Activated T-cell treated with anti-CD3 and anti-CD28 coated beads for 48 hours (primary cell): ENCODE measurements at places on chromosomes 4 and X.
A peak's percentile ranks its signal among the peaks of the same experiment; 100 is the strongest.

DNA sequence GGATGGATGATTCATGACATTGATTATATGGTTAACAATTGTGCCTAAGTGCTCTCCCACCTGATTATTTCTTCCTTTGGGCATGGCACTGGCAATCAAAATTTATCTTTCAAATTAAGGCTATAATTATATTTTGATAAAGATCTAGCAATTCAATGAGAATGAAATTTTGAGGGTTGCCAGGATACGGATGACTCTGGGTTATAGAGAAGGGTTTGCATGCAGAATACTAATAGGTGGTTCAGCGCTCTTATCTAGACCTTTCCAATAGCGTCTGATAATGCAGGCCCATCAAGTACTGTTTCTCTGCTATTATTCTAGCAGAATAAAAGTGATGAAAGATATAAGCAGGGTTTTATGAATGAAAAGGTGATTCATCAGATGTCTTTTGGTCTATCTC lies 74.9 kb upstream of the SCML1 start:
- no peak for DNase-seq

GRCh38 chrX:16251782-16252181 lies 84.5 kb downstream of the MAGEB17 start:
- no peak for DNase-seq

DNA sequence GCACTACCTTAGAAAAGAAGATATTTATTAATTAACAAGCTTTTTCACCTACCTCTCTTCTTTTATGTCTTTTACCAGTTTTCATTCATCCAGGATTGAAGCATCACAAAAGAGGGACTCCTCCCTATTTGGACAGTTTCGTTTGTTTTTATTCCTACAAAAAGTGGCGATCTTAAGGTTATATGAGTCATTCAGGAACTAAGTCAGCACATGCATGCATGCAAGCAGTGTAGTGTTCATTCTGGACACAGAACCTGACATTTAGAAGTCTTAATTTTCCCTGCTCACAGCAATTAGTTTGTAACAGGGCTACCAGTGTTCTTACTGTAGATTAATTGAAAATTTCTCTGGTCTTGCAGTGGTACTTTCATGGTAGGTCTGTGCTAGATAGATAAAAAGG lies 47.9 kb upstream of the QRFPR start:
- no peak for DNase-seq

- DNase-seq, result no peak
Observed at GRCh38 chr4:184174571-184175488, 42.8 kb downstream of the ENPP6 start.

DNA sequence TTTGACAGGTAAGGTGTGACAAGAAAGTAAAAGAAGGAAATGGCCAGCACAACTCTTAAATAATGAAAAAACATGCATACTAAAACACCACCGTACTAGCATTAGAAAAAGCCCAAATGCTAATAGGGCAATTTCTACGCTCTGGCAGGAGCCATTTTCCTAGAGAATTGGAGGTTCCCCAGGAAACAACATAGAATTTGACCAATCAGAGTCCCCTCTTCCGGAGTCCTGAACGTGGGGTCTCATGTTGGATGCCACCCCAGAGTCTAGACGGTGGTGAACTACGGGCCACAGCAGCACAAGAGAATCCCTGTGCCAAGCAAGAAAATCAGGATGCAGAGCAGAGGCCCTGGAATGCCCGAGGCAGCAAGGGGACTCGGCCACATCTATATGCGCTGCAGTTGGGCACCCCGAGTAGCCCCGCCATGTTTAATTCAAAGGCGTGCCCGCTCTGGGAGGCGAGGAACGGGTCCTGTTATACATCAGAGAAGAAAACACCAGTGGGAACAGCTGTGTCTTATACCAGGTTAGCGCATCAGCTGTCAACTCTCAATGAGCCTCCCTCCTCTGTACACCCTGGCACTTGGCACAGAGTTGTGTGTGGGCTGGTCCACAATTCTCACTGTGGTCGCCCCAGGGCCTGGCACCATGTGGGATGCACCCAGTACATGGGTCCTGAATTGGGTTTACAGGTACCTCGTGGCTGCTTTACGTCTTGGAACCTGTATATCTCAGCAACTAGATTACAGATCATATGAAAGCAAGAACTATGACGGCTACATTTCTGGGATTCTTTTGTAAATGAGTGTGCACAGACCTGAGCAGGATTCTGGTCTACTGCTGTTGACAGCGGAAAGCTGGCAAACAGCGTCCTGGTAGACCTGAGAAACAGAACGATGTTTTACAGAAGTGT lies 52.1 kb downstream of the SEL1L3 start:
- DNase-seq, result no peak

- DNase-seq, result no peak
Observed at GRCh38 chrX:9532349-9532748, 67.5 kb downstream of the TBL1X start.

- no peak for DNase-seq
Observed at GRCh38 chr4:14807856-14808255, 194.4 kb upstream of the CPEB2 start.

GRCh38 chrX:69093960-69094871 lies 71.0 kb downstream of the PJA1 start:
- peak; percentile 2 for DNase-seq

DNA sequence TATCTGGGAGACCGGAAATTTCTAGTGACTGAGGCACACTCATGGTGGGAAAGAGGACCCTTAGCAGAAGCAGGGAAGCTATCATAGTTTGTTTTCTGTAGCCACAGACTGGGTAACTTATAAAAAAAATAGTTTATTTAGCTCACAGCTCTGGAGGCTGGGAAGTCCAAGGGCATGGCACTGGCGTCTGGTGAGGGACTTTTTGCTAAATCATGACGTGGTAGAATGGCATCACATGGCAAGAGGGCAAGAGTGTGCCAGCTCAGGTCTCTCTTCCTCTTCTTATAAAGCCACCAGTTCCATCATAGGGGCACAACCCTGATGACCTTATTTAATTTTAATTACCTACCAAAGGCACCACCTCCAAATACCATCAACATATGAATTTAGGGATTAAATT lies 13.3 kb downstream of the APLN start:
- no peak for DNase-seq

GRCh38 chr4:145840162-145840768 lies 98.4 kb downstream of the ZNF827 start:
- DNase-seq, result no peak

GRCh38 chrX:1394731-1395501 lies 3.0 kb upstream of the SLC25A6 start:
- no peak for DNase-seq

GRCh38 chr4:10225096-10225495 lies 108.5 kb upstream of the WDR1 start:
- no peak for DNase-seq

DNA sequence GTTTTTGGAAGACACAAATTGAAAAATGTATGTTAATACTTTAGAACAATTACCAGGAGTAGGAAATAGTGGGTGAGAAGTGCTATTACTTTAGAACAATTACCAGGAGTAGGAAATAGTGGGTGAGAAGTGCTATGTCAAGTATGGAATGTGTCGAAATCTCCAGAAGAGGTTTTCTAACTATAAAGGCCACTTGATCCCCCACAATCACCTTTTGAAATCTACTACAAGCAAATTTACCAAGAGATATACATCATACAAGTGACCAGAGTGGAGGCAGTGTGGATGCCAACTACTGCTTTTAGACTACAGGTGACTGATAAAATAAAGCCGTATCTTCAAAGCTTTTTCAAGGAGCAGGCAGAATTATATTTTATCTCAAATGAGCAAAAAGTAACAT lies 43.1 kb downstream of the MAB21L2 start:
- no peak for DNase-seq

- DNase-seq, result no peak
Observed at GRCh38 chr4:8085491-8086117, 73.0 kb downstream of the ABLIM2 start.

GRCh38 chr4:185912779-185913178 lies 100.8 kb upstream of the SORBS2 start:
- no peak for DNase-seq

DNA sequence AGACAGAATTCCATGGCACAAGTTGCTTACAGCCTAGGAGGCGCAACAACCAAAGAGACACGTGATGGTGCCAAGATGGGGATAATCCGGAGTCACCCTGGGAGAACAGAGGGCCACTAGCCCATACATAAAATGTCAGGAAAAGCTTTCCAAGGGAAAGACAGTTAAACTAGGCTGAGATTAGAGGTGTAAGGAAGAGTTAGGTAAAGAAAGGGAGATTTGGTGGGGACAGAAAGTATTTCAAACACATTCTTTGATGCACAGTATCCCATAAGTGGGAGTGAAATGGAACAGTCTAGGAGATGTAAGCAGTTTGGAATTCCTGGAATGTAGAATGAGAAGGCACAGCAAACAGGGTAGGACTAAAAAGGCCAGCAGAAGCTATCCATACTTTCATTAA lies 860.9 kb upstream of the LCORL start:
- no peak for DNase-seq

GRCh38 chr4:48331577-48332330 lies 9.6 kb upstream of the SLAIN2 start:
- no peak for DNase-seq

DNA sequence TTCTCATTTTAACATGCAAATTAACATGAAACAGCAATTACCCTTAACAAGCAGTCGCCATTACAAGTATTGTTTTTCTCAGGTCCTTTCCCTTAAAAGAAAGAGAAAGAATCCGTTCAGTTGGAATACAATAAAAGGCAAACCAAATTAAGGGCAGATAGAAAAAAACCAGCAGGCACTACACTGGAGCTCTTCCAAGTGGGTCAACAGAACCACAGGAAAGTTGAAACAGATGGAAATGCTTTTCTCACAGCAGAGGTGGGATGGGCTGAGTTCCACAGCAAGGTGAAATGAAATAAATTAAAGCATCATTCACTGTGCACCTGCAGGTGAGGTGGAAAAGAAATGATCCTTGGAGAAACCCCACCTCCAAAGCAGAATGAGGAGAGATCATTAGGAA lies 102.6 kb downstream of the APBB2 start:
- DNase-seq, result no peak

GRCh38 chr4:81471298-81471587 lies 464 bp downstream of the RASGEF1B start:
- no peak for DNase-seq

DNA sequence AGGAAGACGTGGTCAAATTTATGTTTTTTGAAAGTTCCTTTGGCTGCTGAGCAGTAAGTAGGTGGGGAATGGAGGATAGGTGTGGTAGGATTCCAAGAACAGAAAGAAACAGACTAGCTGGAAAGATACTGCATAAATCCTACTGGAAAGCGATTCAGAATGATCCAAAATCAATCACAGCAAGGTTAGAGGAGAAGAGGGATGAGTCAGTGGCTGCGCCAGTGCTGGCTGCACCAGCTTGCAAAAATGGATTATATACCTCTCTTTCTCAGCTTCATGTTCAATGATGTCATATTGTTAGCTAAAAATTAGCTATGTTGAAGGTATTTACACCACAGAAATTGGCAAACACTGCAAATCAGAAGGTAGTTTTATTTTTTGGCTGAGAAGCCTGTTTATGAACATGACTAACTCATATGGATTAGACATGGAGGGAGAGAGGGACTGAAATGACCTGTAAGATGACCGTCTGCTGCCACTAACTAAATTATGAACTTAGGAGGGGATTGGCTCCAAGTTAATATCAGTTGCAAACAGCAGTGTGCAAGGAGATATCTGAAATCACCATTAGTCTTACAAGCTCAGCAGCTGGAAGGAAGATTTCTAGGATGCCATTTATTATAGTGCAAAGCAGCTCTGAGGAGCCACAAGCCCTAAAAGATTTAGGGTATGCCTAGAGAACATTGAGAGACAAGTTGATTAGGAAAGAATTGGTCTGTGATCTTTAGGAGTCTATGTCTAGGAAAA lies 405.3 kb downstream of the MID1IP1 start:
- no peak for DNase-seq

DNA sequence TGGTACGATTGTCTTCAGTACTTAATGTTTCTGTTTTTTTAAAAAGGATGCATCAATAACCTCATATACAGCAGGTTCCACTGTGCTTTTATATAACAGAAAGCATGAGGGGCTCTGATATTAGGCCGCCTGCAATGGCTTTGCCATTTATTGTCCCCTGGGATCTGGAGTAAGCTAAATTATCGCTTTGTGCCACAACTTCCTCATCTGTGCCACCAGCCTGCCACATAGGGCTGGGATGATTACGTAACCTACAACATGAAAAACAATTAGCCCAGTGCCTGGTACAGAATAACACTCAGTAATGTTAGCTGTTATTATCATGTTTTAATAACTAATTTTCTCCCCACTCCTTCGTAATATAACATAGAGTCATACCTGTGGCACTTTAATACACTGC lies 65.5 kb upstream of the TRIM2 start:
- DNase-seq, result no peak

- no peak for DNase-seq
Observed at GRCh38 chr4:52716364-52717151, 34.7 kb downstream of the ERVMER34-1 start.

- DNase-seq, result no peak
Observed at GRCh38 chrX:133640161-133641015, 225.1 kb upstream of the GPC4 start.

GRCh38 chr4:21949073-21949457 lies 493 bp upstream of the KCNIP4 start:
- DNase-seq, result no peak

DNA sequence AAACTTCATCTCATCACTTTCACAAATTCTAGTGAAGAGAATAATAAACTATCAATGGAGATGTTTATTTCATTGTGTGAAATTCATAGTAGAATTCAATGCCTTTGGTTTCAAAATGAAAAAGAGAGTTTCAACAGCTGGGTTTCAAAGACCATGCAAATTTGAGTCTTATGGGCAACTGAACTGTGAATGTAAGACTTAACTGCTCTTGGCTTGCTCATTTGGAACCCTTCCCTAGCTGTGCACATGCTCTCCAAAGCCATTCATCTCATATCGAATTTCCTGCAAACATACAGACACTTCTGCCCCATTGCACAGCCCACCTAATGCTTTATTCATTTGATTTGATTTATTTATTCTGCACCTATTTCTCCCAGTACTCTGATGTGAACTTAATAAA lies 154.5 kb downstream of the GRXCR1 start:
- DNase-seq, result no peak

DNA sequence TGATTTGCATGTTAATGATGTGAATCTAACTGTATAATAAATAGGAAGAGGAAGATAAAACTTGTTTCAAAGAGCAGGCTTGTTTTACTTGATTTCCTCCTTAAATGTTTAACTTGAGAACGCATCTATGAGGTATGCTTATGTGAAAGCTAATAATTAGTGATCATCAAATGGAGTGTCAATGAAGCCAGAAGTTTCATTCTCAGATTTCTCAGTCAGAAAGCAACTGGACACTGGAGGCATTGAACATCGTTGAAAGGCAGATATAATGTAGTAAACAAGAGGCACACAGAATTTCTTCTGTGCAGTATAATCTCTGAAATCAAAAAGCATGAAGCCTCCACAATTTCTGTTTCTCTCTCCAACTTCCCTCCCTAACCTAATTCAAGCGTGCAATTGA lies 672.9 kb downstream of the ADGRL3 start:
- no peak for DNase-seq

DNA sequence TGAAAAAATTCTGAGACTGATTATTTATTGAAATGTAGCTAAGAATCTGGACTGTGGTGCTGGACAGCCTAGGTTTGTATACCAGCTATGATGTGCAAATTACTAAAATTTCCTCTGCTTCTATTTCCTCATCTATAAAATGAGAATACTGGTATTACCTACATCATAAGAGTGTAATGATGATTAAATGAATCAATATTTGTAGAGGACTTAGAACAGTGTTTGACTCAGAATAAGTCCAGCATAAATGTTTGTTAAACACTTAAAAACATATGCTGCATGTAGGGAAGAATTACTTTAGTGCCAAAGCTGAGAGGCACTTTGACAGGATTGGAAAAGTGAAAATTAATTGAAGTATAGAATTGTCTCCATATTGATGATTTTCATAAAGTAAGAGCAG lies 55.3 kb upstream of the TMPRSS11F start:
- no peak for DNase-seq
